ENCODE measurements at places on chromosomes 2 and 18. TPM values are rescaled to one million over a fixed set of nuclear protein-coding genes. Genes with fewer than 3 reads are reported as not detected.

ENOSF1 gene
- 5.2 TPM for polyA plus RNA-seq

AQP12B gene
- 0.19 TPM for polyA plus RNA-seq

LCT gene
- not detected for polyA plus RNA-seq

FHOD3 gene
- polyA plus RNA-seq = 15.2 TPM

RAX gene
- polyA plus RNA-seq = 0.24 TPM

ZNF892 gene
- 2.1 TPM for polyA plus RNA-seq

UGT1A8 gene
- polyA plus RNA-seq = not detected

GPC1 gene
- polyA plus RNA-seq = 52.7 TPM
